ENCODE measurements at places on chromosomes 7 and 10.
A peak's percentile ranks its signal among the peaks of the same experiment; 100 is the strongest.

- DNase-seq, result no peak
Observed at GRCh38 chr7:93429563-93429962, 145.0 kb downstream of the CALCR start.

DNA sequence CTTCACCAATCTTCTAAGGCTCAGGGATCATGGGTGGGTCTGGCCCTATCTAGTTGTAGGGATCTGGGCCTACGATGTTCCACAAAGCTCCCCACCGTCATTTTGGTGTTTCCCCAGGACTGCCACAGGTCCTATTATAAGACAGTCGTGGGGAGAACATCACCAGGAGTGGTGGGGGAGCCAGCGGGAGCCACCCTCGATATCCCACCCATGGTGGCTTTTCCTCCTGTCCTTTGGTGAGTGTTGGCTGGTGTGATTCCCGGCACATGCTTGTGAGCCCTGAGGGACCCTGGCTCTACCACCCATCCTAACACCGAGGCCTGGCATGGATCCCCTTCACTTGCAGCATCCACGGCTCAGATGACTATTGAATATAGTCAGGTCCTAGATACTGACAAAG is 247.4 kb downstream of the ACTR3B start:
- no peak for DNase-seq

DNA sequence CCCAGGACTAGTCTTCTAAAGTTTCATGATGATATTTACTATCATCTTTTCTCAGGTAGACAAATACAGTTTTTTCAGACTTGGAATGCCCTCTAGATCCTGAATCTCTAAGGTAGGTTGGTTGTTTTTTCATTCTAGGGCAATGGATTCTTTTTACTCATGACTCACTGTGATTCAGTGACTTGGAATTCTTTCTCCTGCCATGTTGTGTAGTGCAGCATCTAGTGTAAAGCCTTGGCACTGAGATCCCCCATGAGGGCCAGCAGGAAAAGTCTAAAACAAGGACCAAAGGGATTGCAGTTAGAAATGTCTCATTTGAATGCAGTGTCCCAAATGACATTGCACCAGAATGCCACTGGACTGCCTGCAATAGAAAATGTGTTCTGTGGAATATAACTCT is 430.4 kb downstream of the NEBL start:
- DNase-seq, result no peak

GRCh38 chr10:116240157-116240950 is 32.7 kb downstream of the GFRA1 start:
- DNase-seq, result no peak

GRCh38 chr10:113138937-113139585 is 189.0 kb downstream of the TCF7L2 start:
- DNase-seq, result no peak

GRCh38 chr7:38369816-38370493 is 96.5 kb upstream of the TARP start:
- DNase-seq, result peak; percentile 91

DNA sequence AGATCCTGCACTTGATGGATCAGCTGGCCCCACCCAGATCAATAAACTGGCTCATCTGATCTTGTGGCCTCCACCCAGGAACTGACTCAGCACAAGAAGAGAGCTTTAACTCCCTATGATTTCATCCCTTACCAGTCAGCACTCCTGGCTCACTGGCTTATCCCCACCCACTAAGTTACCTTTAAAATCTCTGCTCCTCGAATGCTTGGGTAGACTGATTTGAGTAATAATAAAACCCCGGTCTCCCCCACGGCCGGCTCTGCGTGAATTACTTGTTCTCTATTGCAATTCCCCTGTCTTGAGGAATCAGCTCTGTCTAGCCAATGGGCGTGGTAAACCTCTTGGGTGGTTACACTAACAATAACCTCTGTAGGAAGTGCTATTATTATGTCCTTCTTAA is 83.7 kb downstream of the MBL2 start:
- DNase-seq, result no peak

GRCh38 chr7:98038731-98039130 is 48.7 kb upstream of the OCM2 start:
- DNase-seq, result no peak

DNA sequence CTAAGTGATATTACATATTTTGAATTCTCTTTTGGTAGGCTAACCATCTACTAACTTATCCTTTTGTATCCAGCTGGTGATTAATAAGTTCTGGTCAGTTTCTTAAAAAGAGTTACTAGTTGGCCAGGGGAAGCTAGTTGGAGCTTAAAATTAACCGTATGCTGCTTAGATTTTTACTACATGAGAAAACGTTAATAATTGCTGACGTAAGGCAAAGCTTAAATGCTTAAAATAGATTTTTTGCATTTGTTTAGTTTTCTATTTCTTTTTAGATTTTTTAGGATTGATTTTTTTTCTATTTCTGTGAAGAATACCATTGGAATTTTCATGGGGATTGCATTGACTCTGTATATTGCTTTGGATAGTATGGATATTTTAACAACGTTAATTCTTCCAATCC is 32.6 kb downstream of the CCDC172 start:
- DNase-seq, result no peak

- DNase-seq, result no peak
Observed at GRCh38 chr7:80923211-80923612, 4.4 kb upstream of the SEMA3C start.

DNA sequence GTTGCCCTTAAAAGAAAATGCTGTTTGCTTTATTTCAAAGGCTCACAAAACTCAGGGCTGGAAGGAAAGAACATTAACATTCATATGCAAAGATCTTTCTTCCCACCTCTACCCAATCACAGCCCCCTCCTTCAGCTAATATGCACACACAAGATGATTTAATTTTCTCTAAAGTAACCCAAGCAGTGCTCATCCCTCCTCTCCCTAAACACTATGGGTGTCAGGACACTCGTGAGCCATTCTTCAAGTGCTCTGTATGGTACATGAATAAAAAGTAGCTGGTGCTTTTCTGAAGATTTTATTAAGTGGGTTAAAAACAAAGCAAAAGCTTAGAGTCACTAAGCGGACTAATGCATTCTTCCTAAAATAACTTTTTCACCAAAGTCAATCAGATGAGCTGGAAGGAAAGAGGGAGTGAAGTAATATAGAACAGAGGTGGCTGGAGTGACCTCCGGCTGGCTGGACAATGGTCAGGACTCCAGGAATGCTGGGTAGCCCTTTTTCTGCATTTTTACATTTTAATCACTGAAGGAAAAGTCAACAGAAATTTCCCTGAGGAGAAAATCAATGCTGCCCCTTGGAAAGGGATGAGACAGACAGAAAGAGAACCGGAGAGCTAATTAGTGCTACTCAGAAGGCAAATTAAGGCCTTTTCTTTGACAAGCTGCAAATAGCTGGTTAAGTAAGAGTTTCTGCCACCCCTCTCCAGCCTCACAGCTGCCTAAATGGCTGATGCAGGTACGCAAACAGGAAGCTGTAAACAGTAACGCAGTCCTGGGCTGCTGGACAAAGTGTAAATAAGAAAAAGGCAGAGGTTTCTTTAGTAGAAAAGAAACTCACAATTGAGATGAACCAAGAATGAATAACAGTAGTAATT is 6.6 kb downstream of the DGKI start:
- DNase-seq, result no peak

DNA sequence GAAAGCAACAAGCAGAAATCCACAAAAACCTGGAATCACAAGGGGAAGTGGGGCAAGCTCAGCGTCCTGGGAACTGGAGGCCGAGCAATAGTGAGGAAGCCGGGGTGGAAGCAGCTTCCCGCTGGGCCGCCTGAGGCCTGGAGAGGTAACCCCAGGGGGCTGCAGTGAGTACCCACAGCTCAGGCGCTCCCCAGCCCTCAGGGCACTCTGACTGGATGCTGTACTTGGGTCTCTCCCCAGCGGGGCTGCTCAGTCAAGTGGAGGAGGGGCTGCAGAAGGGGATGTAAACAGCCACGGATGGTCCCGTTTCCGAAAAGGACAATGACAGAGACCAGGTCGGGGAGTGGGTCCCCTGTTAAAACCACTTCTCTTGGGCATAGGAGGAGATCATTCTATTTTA is 50.3 kb downstream of the SLIT1 start:
- DNase-seq, result no peak

DNA sequence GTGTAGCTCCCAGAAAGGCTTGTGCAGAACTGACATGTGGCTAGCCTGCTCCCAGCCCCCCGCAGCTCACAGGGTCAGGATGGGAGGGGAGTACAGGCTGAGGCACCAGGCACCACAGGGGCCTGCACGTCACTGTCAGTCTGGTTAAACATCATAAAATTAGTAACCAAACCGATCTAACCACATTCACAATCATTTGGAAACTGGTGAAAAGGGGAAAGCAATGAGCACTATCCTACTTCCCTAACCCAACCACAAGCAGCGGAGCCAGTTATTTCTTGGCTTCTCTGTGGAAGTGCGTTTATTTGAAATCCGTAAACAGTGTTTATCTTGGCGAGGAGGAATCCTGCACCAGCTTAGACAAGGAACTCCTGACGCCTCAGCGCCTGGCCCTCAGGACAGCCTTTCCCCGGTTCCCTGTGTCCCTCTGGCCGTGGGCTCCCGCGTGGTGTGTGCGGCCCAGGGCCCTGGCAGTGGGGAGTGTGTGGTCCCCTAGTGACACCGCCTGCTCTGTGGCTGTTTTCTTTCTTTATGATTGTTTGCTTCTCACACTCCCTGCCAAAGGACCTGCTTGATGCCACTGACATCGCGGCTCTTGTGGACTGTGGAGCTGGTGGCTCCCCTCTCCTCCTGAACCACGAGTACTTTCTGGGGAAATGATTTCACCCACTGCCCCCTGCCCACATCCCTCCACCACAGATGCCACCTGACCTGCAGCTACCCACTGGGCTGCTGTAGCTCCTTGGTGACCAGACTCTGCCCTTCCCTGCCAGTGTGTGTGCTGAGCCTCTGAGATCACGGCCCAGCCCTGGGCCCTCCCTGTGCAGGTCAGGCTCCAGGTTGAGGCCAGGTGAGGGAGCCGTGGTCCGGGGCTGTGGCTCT is 38.0 kb downstream of the INPP5A start:
- peak; percentile 42 for DNase-seq

Measured in hematopoietic multipotent progenitor cell treated with erythropoietin and hydrocortisone succinate and interleukin-3 and kit ligand, for 8 days (in vitro differentiated cells).